Activated gamma-delta T cell treated with Interleukin-2 at 50 U/mL for 16 hours (primary cell): ENCODE measurements at places on chromosomes 5 and 9.

DNA sequence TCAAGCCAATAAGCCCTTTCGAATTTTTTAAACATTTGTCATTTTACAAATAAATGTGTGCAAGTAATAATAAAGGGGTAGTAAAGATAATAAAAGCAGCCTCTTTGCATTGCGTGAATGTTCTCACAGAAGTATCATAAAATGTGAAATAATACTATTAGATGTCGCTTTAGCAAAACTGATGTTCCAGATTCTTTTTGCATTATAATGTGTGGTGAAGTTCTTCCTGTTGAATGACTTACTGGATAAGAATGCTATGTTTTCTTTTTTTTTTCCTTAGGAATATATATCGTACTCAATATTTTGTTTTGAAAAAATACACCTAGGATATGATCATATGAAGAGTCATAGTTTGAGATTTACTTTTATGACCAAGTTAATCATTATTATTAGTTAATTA lies 85.2 kb upstream of the CDH12 start:
- DNase-seq, result no peak

DNA sequence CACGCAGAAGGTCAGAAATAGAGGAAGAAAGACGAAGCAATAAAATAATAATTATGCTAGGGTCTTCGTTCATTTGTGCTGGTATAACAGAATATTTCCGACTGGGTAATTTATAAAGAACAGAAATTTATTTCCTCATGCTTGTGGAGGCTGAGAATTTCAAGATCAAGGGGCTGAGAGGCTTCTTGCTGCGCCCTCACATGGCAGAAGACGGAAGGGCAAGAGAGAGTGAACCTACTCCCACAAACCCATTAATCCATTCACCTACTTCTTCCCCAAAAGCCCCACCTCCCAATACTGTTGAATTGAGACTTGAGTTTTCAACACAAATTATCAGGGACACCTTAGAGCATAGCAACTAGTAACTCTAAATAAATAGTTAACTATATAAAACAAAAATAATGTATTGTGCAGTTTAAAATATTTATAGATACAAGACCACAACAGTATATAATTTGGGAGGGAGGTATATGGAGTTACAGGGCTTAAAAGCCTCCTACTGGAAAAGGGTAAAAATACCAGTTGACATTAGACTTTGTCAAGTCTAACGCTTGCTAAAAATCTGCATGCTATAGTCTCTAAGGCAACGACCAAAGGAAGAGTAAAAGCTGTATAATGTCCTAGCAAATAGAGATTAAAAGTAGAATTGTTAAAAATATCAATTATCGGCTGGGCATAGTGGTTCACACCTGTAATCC lies 40.3 kb upstream of the NAA35 start:
- peak; percentile 29 for DNase-seq

DNA sequence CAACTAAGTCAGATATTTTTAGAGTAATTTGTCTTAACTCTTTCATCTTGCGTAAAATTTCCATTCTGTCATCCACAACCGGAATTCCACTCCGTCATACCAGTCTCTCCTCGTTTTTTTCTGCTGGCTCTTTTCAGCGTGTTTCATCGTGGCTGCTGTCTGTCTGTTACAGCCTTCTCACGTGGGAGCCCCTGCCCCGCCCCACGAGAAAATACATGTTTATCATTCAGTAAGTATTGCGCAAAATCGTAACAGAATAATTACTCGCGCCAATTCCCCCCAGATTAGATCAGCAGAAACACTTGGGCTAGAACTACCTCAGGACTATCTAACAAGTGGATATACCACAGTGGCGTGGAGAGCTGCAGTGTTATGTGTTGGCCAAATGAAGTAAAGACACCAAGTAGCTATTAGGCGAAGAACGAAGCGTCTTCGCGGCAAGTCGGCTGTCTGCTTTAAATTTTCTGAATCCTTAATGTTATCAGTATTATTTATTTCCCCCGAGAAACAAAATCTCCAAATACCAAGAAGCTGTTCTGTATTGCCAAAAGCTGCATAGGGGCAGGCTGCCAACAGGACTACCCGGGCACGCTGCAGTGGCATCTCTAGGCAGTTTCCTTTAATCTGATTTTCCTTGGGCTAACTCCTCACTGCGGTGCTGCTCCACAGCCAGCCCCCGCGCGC lies 566 bp upstream of the FOCAD start:
- peak; percentile 10 for DNase-seq

- no peak for DNase-seq
These were observed 454.1 kb upstream of the NUDT12 start for GRCh38 chr5:104016646-104017045.

- DNase-seq, result no peak
These were observed 72.5 kb upstream of the NMUR2 start for GRCh38 chr5:152477536-152477935.

GRCh38 chr9:4277531-4277991 lies 22.3 kb downstream of the GLIS3 start:
- no peak for DNase-seq

DNA sequence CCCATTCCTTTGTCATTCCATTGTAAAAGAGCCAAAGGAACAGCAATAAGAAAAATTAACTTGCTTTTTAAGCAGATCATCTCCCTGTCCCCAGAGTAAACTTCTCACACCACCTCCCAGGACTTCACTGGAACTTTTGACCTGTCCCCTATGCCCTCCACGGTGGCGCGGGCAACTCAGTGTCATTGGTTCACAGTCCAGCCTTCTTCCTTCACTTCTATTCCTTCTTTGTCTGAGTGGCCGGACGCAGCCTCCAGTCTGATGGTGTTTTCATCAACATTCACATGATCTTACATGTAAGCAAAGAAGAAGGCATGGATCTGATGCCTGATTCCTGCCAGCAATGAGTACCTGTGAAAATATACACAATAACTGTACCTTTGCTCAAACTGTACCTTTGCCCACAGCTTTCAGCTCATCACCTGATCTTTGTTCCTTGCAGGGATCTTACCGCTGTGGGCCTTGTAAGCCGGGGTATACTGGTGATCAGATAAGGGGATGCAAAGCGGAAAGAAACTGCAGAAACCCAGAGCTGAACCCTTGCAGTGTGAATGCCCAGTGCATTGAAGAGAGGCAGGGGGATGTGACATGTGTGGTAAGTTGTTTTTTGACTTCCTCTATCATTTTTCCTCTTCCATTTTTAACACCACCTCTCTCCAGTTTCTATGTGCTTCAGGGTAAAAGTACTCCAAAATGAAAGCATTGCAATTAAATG lies 32.5 kb downstream of the THBS4 start:
- no peak for DNase-seq

DNA sequence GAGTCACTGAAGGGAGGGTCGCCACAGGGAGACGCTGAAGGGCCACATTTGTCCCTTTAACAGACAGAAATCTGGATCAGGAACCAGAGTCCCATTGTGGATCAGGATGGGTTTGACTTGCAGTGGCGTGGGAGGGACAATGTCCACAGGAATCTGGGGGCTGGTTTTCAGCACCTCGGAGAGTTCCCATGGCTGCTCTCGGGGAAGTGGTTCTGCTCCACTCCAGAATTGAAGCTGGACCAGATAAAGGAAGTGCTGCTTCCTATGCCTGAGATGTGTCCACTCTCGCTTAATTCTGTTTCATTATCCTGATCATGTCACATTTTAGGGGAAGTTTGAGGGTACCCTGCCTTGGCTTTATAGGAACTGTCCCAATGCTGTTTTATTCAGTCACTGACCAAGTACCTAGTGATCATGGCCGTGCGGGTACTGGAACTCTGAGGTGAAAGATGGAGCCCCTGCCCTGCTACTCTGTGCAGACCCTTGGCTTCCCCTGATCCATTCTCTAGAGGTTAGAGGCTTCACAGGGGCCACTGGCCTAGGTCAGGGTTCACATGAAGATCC lies 28.7 kb downstream of the ENHO start:
- peak; percentile 13 for DNase-seq

- DNase-seq, result no peak
These were observed 303.9 kb upstream of the EDIL3 start for GRCh38 chr5:84688566-84688965.

- DNase-seq, result no peak
These were observed 175.3 kb downstream of the GDNF start for GRCh38 chr5:37664551-37664950.

GRCh38 chr5:91174396-91174795 lies 208.7 kb downstream of the ARRDC3 start:
- no peak for DNase-seq

- DNase-seq, result no peak
These were observed 47.7 kb downstream of the ATG10 start for GRCh38 chr5:82019342-82020138.

- no peak for DNase-seq
These were observed 91.4 kb downstream of the C9orf152 start for GRCh38 chr9:110116543-110116885.

GRCh38 chr9:127166651-127167524 lies 44.5 kb upstream of the ANGPTL2 start:
- no peak for DNase-seq

- no peak for DNase-seq
These were observed 75.4 kb downstream of the CFAP77 start for GRCh38 chr9:132485393-132485792.

- no peak for DNase-seq
These were observed 19.8 kb downstream of the SLC22A4 start for GRCh38 chr5:132313961-132314432.

DNA sequence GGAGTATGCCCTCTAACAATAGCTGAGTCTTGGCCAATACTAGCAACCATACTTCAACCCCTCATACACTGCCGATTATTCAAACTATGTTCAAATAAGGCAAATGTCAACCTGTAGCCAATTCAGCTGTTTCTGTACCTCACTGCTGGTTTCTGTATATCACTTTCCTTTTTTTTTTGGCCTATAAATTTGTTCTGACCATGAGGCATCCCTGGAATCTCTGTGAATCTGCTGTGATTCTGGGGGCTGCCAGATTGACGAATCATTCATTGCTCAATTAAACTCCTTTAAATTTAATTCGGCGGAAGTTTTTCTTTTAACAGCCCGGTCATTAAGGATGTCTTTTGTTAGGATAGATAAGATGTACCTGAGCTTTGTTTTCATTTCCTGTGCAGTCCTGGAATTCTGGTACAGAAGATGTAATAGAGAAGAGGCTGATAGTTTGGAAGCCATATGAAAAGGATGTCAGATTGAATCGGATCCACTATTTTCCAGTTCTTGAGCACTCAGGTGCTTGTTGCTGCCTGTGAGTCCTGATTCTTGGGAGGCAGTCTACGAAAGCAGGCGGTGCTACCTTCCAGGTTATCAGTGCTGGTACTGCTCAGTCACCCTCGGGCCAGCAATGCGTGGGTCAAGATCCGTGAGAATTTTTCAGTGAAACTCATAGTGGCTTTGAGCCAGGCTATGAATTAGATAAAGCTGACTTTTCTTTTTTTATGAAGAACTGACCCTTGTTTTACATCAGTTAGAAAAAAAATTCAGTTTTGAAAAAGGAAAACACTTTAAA lies 106.2 kb upstream of the TUT7 start:
- no peak for DNase-seq

- DNase-seq, result no peak
These were observed 9.1 kb upstream of the AK3 start for GRCh38 chr9:4750023-4750673.

DNA sequence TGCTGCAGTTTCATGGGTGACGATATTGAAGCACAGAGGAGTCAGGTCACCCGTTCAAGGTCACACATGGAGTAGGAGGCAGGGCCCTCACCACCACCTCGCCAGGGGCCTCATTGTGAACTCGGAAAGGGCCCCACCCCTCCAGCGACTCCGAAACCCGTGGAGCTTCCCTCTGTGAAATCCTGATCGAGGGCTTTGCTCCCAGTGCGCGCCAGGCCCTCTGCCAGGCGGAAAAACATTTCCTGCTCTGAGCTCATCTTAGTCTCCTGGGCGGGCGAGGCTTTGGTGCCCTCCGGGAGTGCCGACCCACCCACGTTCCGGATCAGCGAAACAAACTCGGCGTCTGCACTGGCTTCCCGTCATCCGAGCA lies 75.0 kb upstream of the FCN1 start:
- DNase-seq, result no peak

DNA sequence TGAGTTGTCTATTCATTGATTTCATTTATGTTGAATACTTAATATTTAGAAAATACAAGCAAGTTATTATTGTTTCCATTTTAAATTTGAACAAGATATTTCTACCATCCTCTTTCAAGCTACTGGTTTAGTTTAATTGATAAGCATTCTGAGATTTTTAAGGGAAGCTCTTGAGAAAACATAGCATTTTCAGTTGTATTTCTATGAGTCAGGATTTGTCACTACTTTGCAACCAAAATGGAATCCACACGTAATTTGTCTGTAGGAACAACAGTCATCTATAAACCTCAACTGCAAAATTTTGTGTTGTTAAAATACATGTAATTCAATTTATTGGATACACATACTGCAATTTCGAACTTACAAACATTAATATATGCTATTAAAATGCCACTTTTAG lies 74.0 kb downstream of the PRR16 start:
- no peak for DNase-seq

- DNase-seq, result no peak
These were observed 80.8 kb downstream of the ZNF618 start for GRCh38 chr9:113956901-113957300.

DNA sequence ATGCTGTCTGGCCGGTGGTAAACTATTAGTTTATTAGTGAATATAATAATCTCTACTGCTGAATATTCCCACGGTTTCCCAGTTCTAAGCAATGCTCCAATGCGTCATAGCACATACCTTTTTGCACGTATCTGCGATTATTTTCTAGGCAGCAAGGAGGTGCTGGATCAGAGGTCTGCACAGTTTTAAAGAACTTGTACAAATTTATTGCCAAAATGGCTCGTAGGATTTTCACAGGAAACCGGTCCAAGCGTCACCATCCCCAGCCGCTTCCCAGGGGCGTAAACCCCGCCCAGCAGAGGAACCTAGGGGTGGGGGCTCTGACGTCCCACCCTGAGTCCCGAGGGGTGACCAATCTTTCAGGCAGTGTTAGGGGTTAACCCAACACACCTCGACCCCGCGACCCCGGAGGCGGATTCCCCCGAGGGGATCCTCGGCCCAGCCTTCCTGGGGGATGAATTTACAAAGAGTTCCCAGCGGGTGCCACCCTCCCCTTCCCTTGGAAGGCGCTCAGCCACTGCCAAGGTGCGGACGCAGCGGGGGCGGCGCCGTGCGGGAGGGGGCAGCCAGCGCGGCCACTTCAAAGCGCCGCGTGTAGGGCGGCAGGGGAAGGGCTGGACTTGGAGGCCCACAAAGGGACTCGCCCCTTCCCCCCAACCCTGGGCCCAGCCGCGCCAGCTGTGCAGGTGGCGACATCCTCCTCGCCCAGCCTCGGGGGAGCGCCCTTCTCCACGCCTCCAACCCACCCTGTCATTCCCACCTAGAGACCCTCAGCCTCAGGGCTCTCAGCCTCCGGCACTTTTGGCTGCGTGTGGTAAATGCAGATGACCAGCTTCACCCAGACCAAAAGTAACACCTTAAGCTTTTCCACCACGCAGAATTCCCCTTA lies 43.5 kb upstream of the TCF7 start:
- no peak for DNase-seq
